ENCODE measurements at places on chromosomes 11 and 22.

GRCh38 chr11:74102321-74102720 lies 68.5 kb downstream of the C2CD3 start:
- no peak for DNase-seq

DNA sequence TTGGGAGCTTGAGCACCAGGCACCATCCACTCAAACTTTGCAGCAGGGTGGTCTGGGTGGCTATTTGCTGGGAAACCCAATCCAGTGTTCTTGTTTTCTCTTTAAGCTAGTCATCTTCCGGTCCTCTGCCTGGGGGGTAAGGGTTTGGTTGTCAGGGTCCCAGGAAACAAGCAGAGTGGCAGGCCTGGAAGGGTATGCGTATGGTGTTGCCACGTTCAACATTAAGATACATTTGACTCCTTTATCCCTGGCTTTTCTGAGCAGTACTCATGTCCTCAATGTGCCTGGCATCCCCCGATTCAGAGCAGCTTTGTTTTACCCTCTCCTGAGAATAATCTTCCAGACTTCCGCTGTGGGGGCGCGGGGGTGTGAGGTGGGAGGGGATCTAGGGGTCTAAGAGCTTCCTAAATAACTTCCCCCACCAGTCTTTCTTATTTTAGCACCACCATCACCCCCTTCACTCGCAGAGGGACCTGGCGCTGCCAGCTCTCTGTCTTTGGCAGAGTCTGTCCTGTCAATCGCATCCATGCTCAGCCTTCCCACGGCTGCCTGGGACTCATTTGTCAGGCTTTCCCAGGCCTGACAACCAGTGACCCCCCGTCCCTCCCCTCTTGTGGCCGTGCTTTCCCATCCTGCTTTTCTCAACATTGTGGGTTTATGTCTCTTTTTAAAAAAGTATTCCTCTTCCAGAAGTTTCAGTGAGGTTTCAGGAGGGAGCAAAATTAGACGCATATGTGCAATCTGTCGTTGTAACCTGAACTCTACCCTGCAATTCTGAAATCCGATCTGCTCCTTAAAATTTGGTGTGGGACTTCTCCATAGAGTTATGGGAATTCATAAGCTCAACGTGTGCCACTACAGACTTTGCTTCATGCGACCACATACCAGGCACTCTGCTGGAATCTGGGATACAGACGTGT lies 27.0 kb upstream of the RBFOX2 start:
- no peak for DNase-seq

- DNase-seq, result no peak
Observed at GRCh38 chr11:17415523-17416104, 27.2 kb upstream of the KCNJ11 start.

DNA sequence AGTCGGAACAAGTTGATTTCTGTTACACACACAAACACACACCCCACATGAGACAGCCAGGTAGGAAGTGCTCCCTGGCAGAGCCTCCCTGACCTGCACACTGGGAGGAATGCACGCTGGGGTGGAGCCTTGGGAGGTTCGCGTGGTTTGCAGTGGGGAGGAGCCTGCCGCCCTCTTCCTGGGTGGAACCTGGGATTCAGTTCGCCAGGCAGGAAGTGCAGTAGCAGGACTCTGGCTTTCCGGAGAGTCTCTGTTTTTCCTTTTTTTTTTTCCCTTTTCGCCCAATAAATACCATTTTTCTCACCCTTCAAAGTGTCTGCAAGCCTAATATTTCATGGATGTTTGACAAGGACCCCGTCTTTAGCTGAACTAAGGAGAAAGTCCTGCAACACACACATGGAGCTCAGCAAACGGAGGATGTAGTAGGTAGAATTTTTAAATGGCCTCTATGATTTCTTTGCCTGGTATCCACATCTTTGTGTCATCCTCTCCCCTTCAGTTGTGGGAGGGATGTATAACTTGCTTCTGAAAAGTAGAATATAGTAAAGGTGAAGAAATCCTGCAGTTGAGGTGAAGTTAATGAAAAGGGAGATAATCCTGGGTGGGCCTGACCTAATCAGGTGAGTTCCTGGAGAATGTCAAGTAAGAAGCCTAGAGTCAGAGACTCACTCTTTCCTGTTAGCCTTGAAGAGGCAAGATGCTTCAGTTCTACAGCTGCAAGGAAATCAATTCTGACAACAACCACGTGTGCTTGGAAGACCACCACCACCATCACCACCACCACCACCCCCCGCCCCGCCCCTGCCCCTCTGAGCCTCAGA lies 72.9 kb downstream of the PIWIL4 start:
- no peak for DNase-seq

DNA sequence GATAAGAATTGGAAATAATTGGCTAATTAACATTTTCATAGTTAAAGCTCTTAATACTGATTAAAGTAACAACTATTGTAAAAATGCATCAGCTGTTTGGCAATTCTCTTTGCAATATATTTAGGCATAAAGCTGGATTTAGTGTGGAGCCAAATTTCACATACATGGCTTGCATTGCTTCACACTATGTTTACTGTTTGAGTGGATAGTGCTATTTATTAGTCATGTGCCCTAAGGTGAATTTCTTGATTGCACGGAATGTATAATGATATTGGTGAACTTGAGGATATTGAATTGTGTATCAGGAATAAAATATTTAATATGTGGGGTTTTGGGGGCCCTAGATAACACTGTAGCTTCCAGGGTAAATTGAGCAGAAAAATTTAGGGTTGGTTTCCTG lies 100.9 kb downstream of the AASDHPPT start:
- no peak for DNase-seq

GRCh38 chr11:12088047-12088481 lies 22.3 kb upstream of the MICAL2 start:
- DNase-seq, result no peak

DNA sequence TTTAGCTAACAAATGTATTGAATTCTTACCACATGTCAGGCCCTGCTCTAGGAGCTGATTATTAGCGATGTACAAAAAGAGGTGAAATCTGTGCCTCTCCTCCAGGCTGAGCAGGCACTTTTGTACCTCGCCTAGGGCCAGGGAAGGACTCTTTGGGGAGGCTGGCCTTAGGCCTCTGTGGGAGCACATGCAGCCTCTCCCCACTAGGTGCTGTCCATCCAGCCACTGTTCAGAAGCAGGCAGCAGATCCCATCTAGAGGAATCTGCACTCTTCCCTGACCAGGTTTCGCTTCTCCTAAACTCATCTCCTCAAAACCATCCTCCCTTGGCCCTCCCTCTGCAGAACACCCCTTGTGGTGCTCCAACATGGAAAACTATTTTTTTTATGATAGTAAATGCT lies 51.9 kb upstream of the WT1 start:
- no peak for DNase-seq

- no peak for DNase-seq
Observed at GRCh38 chr11:43523632-43524031, 156.9 kb upstream of the HSD17B12 start.

DNA sequence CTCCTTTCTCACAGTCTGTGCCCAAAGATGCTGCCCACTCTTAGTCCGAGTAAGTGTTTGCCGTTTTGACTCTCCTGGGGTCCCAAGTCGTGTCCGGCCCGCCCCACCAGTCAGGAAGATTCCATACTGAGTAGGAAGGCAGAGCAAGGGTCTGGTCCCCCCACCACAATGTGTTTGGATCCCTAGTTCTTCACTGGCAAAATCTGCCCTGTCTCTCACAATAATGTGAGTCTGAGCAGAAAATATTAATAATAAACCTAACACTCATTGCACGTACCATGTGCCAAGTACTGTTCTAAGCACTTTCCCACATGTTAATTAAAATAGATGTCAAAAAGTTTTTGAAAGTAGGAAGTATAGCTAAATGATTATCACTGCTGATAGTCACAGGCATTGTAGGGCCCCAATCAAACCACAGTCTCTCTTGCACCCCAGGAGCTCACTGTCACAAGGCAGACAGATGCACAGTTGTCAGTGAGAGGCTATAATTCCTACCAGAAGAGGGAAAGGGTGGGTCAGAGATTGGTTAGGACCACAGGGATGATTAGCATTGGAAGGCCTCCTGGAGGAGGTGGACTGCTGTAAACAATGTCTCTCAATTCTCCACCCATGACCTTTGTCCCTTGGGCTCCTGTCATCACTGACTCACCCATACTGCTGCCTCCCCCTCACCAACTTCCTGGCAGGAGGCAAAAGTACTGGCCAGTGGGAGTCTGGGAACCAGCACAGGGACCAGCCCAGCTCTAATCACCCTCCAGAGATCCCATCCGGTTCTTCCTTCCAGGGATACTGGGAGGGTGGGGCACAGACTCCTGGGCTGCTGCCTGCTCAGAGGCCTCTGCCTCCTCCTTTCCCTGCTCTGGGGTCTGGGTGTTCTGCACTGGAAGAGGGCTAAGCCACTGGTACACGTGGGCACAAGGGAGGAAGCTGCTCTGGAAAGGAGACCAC lies 1.0 kb upstream of the POLD4 start:
- DNase-seq, result no peak

Measured in CD4-positive, alpha-beta T cell treated with Interleukin-6 at 100 ng/mL for 8 hours (primary cell).